Renal cortex interstitium (tissue), 15 donors: ENCODE measurements at places on chromosomes 13 and 19. TPM values are rescaled to one million over a fixed set of nuclear protein-coding genes. Genes with fewer than 3 reads are reported as not detected.

GRCh38 chr13:44292545-44292944 is 81.1 kb upstream of the SERP2 start:
- no peak for DNase-seq

Gene TEX29
- polyA plus RNA-seq = 0.42 TPM

- no peak for DNase-seq
Observed at GRCh38 chr13:27918918-27919658, 712 bp upstream of the PDX1 start.

- peak; percentile 98 for DNase-seq
Observed at GRCh38 chr19:14496029-14496833, at the start of gene GIPC1. Gene GIPC1 (minus strand): TSS chr19:14496127. CDS start chr19:14482976, 13,151 bp downstream.

DNA sequence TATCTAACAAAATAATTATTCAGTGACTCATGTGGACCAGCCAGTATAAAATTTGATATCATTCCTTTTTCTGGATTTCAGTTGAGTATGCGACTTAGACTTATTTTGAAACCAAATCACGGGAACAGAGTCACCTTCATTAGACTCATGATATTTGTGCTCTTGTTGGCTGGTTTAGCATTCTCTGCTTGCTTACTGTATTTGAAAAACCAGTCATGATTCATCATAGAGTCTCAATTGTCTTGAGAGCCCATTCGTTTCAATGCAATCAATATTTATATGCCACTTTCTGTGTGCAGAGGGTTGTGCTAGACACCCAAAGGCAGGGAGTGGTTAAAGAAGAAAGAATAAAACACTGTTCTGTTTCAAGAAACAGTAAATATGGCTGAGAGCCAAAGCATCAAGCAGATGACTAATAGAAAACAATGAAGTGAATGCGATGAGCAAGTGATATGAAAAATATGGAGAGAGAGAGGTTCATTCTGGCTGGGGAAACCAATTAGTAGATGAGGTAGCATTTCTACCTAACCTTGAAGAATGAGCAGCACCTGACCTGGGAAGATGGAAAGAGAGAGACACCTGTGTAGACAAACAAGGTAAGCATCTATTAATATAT is 99.6 kb upstream of the MBNL2 start:
- DNase-seq = no peak

Gene SHISA2
- polyA plus RNA-seq = 67.6 TPM

Gene NAXD
- polyA plus RNA-seq = 48.8 TPM

Gene PBX4
- polyA plus RNA-seq = 2.6 TPM

GRCh38 chr19:31294189-31294588 is 55.0 kb downstream of the TSHZ3 start:
- no peak for DNase-seq

GRCh38 chr13:32384702-32385101 is 43.2 kb downstream of the N4BP2L1 start:
- DNase-seq = no peak

- no peak for DNase-seq
Observed at GRCh38 chr13:77653301-77653700, 44.2 kb upstream of the SLAIN1 start.

GRCh38 chr13:105497597-105497996 is 1037.9 kb downstream of the EFNB2 start:
- no peak for DNase-seq

Gene CEACAM4
- not detected for polyA plus RNA-seq

Gene EHD2
- polyA plus RNA-seq = 41.6 TPM

Gene WDR87
- polyA plus RNA-seq = 0.02 TPM

Gene ZNF333
- 17.4 TPM for polyA plus RNA-seq

DNA sequence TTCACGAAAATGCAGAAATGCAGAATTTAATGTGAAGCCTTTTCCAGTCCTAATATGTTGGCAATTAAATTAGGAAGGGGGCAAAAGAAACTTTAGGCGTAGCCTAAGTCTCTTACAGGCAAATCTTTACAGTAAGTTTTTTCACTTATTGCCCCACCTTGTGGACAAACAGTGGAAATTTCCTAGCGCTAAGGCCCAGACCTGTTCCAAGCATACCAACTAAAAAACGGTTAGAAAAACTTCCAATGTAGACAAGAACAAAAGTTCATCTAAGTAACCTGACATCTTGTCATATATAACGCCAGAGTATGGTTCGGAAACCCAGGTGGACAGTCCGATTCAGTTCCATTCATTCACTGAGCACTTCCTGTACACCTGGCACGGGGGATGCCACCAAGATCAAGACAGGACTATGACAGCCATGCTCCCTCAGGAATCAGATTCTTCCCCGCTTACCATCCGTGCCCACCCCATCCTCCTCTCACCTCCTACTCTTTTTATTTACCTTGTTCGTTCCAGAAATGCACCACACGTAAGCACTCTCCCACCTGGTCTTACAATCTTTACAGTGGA is 4.9 kb downstream of the ZAR1L start:
- no peak for DNase-seq

DNA sequence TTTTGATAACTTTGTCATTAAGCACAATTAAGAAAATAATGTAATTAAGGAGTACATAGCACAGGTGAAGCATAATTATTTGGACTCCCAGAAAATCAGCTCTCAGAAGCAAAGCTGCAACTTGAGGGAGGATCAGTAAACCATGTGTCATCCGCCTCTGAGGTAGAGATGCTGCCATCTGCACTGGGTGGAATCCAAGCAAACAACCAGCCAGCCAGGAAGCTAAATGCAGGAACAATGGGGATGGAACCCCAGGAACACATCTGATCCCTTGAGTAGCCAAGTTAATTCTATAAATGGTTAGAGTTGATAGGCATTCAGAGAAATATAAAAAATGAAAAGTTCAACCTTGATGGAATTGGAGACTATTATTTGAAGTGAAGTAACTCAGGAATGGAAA is 520.2 kb downstream of the RFC3 start:
- no peak for DNase-seq

DNA sequence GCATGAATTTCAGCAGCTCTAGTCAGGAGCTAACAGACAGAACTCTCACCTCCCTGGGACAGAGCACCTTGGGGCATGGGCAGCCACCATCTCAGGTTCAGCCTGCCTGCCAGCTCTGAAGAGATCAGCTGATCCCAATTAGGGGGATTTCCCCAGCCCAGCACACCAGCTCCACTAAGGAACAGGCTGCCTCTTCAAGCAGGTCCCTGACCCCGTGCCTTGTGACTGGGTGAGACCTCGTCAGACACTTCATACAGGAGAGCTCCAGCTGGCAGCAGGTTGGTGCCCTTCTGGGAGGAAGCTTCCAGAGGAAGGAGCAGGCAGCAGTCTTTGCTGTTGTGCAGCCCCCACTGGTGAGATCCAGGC is 84.5 kb upstream of the UFM1 start:
- no peak for DNase-seq

Gene U2AF1L4
- polyA plus RNA-seq = 19.3 TPM

DNA sequence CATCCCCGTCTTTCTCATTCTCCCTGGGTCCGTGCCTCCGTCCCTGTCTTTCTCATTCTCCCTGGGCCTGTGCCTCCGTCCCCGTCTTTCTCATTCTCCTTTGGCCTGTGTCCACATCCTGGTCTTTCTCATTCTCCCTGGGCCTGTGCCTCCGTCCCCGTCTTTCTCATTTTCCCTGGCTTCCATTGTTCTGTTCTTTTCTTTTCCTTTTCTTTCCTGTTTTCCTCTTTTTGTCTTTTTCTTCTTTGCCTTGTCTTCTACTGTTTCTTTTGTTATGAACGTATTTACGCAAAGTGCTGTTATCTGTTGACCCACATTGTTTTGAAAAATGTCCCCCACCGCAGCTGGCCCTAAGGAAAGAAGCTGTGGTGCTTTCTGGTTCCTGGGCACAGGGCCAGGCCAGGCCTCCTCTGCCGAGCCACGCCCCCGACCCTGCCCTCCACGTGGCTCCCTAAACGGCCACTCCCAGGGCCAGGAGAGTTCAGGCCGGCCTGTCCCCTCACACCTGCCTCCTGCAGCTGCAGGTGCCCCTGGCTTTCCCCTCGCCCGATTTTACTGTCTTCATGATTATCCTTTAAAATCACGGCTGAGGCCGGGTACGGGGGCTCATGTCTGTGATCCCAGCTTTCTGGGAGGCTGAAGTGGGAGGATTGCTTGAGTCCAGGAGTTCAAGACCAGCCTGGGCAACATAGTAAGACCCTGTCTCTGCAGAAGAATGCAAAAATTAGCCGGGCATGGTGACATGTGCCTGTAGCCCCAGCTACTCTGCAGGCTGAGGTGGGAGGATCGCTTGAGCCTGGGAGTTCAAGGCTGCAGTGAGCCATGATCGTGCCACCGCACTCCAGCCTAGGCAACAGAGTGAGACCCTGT is 14.0 kb upstream of the TMPRSS9 start:
- DNase-seq = no peak
